ENCODE measurements at places on chromosomes 11 and 22. TPM values are rescaled to one million over a fixed set of nuclear protein-coding genes. Genes with fewer than 3 reads are reported as not detected.

- DNase-seq, result no peak
Observed at GRCh38 chr11:7490054-7490453, 4.7 kb downstream of the OLFML1 start.

Gene GAB4
- total RNA-seq, result not detected

Gene MMP1
- not detected for total RNA-seq

GRCh38 chr11:74474316-74474715 is 7.0 kb upstream of the KCNE3 start:
- DNase-seq, result no peak

Gene APOA4
- total RNA-seq, result not detected

Gene KCTD14
- not detected for total RNA-seq

GRCh38 chr11:17428925-17429324 is 40.5 kb upstream of the KCNJ11 start:
- DNase-seq, result no peak

DNA sequence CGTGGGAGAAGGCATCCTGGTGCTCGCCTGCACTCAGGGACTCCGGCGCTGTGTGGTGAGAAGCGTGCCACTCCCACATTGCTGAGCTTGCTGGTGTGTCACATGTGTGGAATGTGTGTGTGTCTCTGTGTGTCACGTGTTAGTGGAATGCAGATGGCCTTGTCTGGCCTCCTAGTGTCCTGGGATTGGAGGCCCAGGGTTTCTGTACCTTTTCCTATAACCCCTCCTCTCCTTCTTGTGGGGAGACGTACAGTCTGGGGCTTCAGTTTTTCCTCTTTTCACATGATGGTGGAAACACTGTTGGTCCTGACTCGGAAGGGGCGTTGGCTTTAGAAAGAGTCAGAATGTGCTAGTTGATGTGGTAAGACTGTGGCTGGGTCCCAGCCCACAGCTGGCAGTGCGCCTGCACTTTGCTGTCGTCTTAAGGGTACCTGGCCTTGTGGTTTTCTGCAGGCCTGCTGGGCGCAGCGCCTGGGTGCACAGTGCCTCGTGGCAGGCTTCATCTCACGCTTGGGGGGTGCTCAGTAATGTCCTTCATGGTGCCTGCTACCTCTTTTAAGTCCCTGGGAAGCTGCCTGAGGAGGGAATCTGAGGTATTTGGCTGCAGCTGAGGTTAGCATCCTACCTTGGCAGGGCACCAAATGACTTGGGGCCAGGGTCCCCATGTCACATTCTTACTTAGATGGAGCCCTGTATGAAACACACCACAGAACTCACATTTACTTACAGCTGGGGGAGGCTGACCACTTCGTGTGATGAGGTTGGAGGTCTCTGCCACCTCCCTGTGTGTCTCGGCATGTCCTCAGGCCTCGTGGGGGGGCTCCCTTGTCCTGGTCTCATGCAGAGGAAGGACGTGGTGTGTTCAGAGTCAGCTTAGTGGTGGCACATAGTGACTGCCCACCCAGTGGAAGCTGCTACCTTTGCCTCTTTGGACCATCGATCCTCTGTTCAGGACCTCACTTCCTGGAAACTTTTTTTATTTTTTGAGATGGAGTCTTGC is 61.9 kb downstream of the MED15 start:
- DNase-seq, result peak; percentile 73

GRCh38 chr22:49961005-49961600 is 531 bp downstream of the PIM3 start:
- DNase-seq, result peak; percentile 52

GRCh38 chr11:120900643-120901042 is 123.3 kb upstream of the TBCEL start:
- DNase-seq, result no peak

GRCh38 chr11:128508770-128509510 is 78.4 kb downstream of the ETS1 start:
- DNase-seq, result peak; percentile 63

Measured in CD8-positive, alpha-beta T cell (primary cell).